Kidney capillary endothelial cell (primary cell): ENCODE measurements at places on chromosomes 1 and 21.
A peak's percentile ranks its signal among the peaks of the same experiment; 100 is the strongest.

DNA sequence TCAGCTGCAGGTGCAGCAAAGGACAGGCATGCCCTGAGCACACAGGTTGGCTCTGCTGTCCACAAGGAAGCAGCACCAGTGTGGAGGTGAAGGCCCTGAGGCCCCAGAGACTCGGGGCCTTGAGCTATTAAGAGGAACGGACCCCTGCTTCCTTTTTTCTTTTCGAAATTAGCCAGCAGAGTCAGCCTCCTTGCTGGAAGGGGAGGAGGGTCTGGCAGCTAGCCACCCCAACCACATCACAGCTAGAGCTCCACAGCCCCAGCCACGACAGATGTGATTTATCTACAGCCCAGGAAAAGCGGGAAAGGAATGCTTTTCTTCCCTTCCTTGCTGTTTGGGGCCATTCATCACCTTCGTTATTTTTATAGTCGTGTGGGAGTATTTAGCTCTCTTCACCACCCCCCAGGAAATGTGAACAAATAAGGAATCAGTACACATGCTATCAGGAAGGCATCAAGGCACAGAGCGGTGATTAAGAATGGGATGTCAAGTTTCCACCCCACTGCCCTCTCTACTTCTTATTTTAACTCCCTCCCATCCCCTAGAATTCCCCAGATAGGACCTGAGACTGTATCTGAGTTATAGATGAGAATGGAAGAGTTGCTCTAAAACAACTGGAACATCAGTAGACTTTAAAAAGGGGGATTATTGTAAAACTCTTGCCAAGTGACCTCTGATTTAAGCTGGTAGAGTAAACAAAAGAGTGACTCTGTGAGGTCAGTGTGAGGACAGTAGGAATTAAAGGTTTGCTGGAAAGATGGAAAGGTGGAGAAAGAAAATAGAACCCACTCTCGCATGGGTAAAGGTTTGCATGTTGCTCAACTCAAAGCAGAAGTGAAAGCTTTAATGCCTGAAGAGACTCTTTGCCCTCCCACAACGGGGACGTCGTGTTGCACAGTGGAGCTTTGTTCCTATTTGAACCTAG, 224.7 kb upstream of the GJB5 start:
- no peak for DNase-seq

DNA sequence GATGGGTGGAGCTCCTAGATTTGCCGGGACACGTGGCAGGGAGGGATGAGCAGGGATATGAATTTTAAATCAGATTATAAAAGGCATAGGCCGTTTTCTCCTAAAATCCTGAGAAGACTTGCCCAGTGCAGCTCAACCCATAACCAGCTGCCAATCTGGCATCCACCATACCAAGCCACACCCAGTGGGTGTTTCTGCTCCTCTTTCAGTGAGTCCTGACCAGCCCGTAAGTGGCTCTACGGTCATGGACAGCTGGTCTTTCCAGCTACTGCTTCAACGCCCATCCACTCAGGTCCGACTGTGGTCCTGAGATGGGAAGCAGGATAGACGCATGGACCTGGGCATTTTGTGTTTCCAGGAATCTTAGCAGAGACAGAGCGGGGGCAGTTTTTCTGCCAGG, 107.2 kb downstream of the LAMC2 start:
- DNase-seq = no peak

DNA sequence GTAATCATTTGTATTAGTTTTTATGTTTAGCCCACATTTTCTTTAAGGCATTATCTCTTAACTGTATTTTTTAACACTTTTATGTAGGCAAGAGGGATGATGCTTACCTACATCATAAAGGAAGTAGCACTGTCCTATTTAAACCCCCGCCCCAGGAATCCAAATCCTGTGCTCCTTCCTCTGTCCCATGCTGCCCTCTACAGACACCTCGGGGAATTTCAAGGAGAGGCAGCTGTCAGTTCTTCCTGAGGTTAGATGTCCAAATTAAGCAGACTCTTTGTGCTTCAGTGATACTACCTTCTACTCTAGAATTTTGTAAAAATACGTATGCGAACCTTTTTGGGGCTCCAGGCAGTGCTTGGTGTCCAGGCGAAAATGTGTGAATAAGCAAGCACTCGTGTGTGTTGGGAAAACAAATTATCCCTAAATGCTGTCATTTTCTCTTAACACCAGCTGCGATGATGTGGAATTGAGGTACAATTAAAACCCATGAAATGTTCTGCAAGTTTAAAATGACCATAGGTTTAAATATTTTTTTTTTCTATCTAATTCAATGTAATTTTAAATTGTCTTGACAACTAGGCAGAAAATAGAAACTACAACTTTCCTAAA, 19.2 kb downstream of the CRCT1 start:
- DNase-seq = peak; percentile 24

DNA sequence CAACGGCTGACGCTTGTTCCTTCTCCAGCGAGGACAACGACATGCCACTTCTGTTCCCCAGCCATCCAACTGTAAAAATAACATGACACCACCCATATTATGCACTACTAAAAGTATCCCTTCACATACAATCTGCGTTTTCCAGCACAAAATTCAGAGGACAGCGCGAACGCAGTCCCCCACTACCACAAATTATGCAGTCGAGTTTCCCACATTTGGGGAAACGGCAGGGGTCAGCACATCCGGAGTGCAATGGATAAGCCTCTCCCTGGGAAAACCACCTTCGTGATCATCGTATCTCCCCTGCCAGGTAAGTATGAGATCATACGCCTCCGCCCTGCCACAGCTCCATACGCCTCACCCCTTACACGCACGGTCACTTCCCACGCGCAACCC, 120.9 kb downstream of the PPIAL4G start:
- no peak for DNase-seq

DNA sequence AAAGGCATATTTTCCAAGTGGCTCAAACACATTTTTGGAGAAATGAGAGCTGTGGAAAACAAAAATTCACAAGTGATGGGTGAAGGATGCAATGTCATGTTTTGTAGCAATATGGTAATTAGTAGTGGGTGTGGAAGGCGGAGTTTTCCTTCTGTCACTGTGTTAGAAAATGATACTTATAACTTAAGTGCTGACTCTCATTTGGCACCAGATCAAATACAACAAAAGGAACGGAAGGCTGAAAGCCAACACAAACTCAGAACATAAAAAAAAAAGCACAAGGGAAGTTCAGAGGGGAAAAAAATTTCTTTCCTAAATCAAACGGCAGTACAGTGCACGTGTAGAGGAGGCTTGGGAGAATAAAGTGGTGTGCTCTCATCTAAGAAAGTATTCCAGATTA, at the start of gene TNFSF18:
TSS of gene TNFSF18 (minus strand) at position 77 of the 400 bp plus-strand sequence. CDS start at position 32, 45 bp downstream.
- peak; percentile 43 for DNase-seq

GRCh38 chr1:209550519-209550918, 33.0 kb upstream of the CAMK1G start:
- DNase-seq = no peak

GRCh38 chr1:155167166-155168104, 5.7 kb downstream of the KRTCAP2 start:
- peak; percentile 85 for DNase-seq

GRCh38 chr1:244904119-244904518, 39.8 kb upstream of the HNRNPU start:
- DNase-seq = no peak

DNA sequence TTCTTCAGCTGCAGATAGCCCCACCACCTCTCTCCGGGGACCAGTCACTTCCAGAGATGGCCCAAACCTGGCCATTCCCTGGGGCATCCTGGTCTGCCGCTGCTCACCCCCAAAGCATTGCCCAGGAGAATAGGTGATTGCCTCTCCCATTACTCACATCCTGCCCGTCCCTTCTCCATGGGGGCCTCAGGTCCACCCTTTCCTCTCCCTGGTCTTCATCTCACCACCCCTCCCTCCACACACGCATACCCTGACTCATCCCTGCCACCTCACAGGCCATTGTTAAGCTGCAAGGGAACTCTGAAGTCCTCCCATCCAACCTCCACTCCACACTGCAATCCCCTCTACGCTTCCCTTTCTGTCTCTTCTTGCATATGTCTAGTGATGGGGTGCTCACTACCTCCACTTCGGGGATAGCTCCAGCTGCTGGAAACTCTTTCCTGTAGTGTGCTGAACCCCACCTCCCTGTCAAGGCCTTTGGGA, at the start of gene PLEKHG5:
TSS of gene PLEKHG5 (minus strand) at position 188 of the 483 bp plus-strand sequence. CDS start 14,096 bp downstream, outside the sequence.
- DNase-seq = peak; percentile 92

DNA sequence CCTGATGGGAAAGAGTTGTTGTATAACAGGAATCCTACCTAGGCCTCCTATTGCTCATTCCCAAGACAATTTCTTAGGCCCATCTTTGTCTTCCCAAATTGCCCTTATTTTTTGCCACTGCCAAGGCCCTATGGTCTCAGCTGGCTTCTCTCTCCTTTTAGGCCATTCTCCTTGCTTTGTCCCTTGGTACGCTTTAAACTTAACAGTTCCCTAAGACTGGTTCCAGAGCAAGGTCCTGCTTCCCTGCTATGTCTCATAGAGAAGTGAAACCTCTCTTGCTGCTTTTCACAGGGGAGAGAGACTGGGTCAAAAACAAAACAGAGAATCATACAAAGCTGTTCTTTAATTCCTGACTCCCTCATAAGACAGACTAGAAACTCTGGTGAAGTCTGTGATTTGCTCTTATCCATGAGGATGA, 77.1 kb downstream of the XCL2 start:
- no peak for DNase-seq

DNA sequence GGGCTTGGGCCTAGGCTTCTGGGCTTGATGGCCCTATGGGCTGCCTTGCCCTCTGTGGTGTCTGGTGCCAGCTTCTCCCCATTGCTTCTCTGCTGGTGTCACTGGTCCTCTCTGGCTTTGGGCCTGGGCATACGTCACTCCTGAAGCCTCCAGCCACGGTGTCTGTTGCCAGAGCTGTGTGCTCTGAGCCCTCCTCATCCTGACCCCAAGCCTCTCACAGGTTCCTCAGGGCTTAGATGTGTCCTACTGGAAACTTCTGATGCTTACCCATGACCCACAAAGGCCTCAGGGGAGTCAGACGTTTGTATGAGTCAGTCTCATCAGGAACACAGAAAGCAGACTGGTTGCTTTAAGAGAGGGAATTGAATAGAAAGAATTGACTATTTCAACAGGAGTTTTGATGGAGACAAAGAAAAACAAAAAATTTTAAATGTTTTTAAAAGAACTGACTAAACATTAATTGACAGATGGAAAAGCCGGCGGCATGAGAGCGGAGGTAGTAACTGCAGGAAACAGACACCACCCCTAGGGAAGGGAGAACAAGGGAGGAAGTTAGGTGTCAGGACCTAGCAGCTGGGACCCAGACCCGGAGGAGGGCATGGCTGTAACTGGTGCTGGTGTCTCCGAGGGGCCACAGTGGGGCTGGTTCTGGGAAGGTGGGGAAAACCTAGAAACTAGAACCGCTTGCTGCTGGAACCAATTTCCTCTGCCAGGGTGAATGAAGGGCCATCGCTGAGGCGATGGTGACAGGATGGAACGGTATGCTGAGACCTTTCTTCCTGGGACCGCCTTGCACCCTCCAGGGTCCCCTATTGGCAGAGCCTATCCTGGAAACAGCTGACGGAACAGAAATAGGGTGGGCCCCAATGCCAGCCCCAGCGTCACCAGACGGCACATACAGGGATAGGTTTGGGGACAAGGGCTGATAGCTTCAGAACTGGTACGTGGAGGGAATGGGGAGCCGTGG, 40.0 kb upstream of the CITED4 start:
- peak; percentile 38 for DNase-seq

DNA sequence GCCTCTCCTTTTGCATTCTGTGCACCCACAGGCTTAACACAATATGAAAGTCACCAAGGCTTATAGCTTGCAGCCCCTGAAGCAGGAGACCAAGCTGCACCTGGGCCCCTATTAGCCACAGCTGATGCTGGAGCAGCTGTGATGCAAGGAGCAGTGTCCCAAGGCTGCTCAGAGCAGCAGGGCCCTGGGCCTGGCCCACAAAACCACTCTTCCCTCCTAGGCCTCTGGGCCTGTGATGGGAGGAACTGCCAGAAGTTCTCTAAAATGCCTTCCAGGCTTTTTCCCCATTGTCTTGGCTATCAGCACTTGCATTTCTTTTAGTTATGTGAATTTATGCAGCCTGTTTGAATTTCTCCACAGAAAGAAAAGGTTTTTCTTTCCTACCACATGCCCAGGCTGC, 89.5 kb upstream of the KCTD3 start:
- DNase-seq = no peak

DNA sequence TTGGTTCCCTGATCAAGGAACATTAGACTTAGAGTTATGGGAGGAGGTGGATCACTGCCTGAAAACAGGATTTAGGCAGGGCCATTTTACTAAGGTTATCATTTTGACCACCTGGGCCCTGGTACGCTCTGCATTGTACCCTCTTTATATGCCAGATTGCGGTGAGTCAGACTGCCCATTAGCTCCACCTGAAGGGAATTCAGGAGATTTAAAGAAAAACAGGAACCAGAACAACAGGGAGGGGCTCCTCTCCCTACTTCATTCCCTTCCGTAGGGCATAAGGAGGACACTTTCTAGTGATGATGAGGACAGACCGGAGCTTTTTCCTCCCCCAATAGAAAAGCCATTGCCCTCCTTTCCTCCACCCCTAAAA, 20.6 kb upstream of the ITLN1 start:
- no peak for DNase-seq

GRCh38 chr21:45130324-45130774, 56.0 kb downstream of the ADARB1 start:
- DNase-seq = peak; percentile 78

DNA sequence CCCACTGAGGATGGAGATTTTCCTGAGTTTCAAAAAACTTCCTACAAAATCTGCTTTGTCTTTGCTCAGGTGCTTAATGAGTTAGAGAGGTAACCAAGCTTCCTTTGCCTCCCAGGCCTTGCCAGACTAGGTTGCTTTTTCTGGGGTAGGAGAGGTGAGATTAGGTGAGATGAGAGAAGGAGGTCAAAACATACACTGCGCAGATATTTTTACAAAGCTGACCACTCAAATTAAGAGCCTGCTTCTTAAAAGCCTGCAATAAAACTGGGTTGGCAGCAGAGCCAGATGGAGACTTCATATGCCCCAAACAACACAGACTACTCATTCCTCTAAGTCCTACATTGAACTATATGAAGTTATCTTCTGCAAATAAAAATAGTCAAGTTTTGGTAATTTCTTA, 352.5 kb downstream of the NUF2 start:
- DNase-seq = no peak

DNA sequence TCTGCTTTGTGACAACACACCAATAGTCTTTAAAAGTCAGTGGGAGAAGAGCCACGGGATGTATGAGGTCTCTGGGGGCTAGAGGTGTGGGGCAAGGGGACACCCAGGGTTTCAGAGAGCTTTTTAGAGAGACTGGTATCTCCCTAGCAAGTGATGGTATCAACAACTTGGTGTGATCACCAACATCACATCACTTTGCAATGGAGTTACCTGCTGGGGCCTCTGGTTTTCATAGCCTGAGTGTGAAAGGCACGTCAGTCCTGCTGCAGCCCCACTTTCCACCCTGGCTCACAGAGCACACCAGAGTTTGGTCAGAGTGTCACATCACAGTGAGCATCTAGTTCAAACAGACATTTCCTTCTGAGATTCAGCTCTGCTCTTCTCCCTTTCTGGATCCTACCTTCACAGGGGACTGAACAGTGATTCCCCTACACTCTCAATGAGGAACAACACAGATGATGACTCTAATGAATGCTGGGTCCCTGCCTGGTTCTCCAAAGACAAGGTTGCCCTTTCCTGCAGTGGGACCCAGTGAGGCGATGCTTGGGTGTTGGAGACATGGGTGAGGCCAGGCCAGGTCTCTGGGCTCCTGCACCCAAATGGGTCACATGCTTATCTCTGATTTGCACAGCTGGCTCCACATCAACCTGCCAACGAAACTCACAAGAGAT, 2.0 kb upstream of the MAN1C1 start:
- DNase-seq = no peak
